ENCODE measurements at places on chromosomes 4 and X.
A peak's percentile ranks its signal among the peaks of the same experiment; 100 is the strongest.

GRCh38 chr4:71833232-71833900, 49.5 kb upstream of the GC start:
- no peak for DNase-seq

DNA sequence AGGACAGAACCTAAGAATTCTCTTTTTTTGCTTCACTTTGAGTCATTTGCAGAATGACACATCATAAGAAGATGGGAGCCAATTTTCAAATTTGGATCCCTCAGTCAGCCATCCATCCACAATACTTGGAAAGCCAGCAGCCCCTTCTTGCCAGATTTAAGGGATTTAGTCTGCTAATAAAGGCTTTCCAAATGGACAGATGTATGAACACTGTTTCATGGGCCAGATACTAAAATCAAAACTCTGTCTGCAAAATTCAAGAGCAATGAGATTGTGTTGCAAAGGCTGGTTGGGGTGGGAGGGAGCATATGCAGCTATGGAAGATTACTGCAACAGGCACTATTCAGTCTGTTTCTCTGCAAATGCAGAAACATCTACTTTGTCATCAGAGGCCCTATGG, 37.7 kb upstream of the KCNIP4 start:
- no peak for DNase-seq

DNA sequence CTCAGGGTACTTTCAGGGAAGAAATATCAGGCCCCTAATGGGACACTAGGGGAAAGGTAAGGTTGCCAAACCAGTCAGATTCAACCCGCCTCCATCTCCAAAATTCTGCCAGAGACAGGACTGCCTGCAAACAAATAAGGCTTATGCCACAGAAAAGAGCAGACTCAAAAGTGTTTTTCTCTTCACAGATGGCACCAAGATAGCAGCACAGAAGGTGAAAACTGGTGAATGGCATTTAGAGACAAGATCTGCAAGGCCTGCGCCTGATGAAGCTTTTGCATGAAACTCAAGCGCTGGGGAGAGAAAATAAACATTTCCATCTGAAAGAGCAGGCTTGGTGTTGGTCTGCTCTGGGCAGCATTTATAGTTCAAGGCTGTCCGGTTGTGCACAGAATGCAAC, 27.9 kb downstream of the AMOT start:
- no peak for DNase-seq

DNA sequence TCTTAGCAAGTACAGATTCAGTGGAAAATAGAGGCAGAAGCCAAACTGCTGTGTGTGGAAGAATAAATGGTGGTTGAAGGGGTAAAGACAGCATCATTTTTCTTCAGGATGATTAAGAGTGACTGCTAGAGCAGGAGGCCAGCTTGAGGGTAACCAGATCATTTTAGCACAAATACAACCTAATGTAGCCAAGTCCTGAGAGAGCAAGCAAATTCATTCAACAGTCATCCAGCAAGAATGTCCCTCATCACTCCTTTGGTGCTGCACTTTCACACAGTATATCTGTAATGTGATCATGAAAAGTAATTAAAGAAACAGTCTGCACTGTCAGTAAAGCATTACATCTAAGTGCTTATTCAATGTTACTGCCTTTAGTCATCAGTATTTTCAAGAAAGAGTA, 44.8 kb downstream of the NPFFR2 start:
- DNase-seq, result no peak

- DNase-seq, result peak; percentile 44
These were observed 213.4 kb upstream of the S100G start for GRCh38 chrX:16436348-16437188.

DNA sequence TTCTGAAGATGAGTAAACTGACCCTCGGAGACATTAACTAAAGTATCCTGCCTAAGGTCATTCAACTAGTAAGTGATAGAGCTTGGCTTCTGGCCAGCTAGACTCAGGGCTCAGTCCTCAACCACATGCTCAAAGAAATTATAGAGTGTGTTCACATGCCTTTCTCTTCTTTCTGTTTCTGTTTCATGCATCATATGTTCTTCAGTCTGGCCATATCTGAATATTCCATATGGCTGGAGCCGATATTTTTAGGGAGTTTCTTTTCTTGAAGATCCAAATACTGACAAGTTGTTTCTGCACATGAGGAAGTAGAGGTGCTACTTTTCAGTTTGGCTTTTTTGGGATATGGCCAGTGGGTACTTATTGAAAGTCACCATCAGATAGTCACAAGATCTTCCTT, 44.9 kb downstream of the MMRN1 start:
- no peak for DNase-seq

GRCh38 chr4:155489271-155489670, 112.5 kb upstream of the MAP9 start:
- DNase-seq, result no peak

DNA sequence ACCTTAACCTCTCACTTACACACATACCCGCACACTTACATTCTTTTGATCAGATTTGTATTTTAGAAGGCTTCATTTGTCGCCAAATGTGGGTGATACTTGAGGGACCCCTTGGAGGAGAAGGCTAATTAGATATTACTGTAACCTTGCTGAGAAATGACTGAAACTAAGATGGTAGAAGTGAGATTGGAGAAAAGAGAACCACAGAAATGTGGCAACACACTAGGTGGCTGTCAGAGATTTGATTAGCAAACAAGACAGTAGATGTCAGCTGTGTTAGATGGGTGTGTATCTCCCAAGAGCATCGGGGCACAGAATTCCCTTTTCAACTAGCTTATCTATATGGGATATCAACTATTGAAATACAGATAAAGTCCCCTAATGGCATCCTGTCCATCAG, 149.3 kb upstream of the FABP2 start:
- no peak for DNase-seq

- no peak for DNase-seq
These were observed 78.4 kb upstream of the MAP3K15 start for GRCh38 chrX:19593690-19594089.

- DNase-seq, result peak; percentile 32
These were observed 34.3 kb downstream of the NLGN3 start for GRCh38 chrX:71178908-71179307.

GRCh38 chr4:105059337-105059736, 87.3 kb upstream of the TET2 start:
- DNase-seq, result no peak

- DNase-seq, result no peak
These were observed 81.0 kb upstream of the PCDH10 start for GRCh38 chr4:133068083-133068482.

DNA sequence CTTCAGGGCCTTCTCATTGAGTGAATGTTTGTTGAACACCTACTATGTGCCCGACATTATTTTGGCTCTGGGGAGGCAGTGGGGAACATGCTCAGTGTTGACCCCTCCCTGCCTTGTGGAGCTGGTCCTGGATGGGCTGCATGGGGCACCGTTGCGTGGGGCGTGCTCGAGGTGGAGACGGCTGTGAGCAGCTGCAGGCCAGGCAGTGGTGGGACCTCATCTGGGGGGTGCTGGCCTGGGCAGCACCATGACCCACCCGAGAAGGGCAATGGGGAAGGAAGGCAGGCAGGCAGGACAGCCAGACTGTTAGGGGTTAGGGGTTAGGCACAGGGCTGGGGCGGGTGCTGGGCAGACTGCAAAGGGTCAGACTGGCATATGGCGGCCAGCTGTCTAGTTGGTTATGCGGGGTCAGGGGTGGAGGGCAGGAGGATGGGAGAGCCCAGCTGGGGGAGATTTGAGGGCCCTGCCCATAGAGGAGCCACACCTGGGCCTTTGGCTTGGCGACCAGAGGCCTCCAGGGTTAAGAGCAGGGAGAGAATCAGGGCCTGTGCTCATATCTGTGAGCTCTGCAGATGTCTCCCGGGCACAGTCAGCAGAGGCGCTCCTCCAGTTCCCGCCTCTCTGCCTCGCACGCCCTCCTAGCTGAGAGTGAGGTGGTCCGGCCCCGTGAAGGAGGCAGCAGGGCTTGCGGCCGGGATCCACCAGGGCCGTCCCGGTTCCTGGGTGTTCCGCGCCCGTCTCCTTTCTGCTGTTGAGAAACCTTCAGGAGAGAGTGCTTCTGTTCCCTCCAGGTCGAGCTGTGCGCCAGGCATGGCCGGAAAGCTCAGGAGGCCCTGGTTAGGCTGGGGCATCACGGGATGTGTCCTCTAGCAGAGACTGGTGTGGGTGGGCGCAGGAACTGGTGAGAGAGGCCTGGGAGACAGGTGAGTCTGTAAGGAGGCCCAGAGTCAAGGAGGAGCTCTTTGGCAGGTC, 73.3 kb downstream of the RGS12 start:
- no peak for DNase-seq

Measured in effector CD4-positive, alpha-beta T cell (primary cell).